ENCODE measurements at places on chromosomes 1 and 21.

- no peak for DNase-seq
These were observed 5.1 kb downstream of the BPNT1 start for GRCh38 chr1:220084460-220084859.

DNA sequence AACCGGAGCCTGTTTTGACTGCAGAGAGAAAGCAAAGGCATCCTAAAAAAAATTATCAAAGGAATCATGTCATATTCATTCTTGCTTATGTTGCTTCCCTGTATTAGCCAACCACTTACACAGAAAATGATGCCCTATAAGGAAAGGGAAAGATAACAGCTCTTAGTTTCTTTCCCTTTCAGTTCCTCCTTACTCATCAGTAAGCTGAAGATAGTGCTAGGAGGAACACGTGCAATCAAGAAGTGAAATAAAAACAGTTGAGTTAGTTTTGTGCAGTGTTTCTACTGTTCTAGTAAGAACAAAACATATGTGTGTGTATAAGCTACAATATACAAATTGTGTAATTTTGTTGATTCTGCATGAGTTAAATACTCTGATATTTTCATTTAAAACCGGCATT is 45.3 kb upstream of the MTF2 start:
- DNase-seq = no peak

DNA sequence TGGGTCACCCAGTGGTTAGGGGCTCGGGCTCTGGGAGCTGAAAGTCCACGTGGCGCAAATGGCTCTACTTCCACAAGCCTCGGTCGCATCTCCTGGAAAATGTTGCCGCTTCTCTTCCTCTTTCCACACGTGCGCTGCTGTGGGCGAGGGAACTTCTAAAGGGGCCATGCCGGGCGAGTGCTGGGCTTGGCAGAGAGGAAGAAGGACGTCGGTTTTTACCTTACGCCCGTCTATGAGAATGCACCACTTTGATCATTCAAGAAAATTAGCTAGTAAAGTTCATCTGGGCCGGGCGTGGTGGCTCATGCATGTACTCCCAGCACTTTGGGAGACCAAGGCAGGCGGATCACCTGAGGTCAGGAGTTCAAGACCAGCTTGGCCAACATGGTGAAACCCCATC is 10.4 kb downstream of the SLC45A1 start:
- no peak for DNase-seq

- no peak for DNase-seq
These were observed 67.3 kb downstream of the RHOU start for GRCh38 chr1:228802386-228803220.

DNA sequence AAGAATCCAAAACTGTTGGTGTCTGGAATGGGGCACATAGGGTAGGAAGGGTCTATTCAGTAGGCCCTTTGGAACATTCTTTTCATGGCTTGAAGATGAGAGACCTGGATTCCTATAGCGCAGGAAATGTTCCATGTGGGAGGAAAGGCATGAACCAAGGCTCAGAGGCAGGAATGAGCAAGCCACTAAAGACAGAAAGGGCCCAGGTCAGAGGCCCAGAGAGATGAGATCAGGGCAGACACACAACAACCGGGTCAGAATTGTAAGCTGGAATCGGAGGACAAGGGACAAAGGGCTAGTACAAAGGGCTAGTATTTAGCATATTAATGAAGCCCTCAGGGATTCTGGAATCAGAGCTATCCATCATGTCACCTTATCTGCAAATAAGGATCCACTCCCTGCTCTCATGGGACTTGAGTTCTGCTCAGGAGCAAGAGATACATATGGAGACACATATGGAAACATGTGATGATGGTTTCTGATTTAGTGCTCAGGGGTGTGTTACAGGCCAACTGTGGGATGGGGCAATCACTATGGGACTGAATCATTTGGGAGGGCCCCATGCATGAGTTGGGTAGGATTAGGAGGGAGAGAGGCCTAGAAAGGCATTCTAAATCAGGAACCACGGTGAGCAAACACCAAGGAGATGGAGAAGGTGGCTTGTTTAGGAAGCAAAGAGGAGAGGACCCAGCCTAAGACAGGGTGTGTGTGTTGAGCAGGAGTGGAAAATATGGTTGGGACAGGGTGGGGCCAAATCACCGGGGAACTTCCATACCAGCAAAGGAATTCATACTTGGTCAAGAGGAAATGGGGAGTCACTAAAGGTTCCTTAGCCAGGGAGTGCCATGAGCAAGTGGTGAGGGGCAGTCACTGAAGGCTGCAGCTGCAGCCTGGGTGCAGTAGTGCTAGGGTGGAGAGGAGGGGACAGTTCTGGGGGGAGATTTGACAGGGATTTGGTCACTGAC is 8.6 kb downstream of the NECTIN4 start:
- DNase-seq = no peak

DNA sequence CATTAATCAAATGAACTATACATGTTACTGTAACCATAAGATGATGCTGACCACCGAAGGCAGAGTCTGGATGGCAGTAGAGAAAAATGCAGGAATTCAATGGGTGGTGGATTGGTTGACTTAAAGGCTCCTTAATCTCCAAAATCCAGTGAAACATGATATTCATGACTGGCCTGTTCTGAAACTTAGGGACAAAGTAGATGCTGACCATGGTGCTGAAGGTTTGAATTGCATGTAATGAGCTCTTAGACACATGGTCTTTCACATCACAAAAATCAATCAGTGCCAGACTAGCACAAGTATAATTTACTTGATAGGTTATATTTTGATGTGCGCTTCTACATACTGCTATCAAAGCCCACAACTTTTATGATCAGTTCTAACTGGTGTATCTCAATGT is 30.9 kb upstream of the NTMT2 start:
- DNase-seq = no peak

GRCh38 chr1:231215681-231216385 is 25.2 kb upstream of the GNPAT start:
- DNase-seq = no peak

GRCh38 chr1:7117399-7118281 is 332.4 kb downstream of the CAMTA1 start:
- no peak for DNase-seq

All from activated naive CD4-positive, alpha-beta T cell (primary cell).